ENCODE measurements at places on chromosomes 4 and X.

DNA sequence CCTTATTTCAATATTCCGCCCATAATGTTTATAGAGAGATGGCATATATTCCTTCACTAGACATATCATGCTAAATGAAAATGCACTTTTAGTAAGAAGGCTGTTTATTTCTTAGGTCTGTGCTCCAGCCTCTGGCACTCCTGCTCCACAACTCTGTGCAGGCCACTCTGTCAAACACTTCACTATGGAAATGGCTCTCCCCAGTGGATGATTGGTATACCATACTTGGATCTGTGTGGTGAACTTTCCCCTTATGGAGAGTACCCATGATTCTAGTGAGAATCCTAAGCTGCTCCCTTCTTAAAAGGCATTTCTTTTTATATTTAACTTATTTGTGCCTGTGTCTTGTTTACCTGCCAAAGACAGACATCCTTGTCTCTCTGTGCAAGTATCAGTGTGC lies 480.1 kb upstream of the GALNT7 start:
- no peak for DNase-seq

DNA sequence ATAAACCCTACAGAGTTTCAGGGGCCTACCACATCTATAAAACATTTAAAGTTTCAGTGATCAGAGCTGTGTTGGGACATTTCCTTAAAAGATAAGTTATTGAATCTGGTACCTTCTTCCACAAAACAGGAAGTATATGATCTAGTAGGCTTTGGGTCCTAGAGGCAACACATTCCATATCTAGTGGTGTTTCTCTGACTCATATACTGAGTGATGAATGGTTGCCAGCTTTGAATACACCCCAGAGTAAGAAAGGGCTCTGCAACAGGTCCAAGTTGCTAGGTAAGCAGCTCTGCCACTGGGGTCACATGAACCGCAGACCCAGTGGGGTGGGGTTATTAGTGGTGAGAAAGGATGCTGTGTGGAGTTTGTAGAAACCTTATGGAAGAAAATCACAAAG lies 32.4 kb upstream of the BLTP1 start:
- DNase-seq = no peak

DNA sequence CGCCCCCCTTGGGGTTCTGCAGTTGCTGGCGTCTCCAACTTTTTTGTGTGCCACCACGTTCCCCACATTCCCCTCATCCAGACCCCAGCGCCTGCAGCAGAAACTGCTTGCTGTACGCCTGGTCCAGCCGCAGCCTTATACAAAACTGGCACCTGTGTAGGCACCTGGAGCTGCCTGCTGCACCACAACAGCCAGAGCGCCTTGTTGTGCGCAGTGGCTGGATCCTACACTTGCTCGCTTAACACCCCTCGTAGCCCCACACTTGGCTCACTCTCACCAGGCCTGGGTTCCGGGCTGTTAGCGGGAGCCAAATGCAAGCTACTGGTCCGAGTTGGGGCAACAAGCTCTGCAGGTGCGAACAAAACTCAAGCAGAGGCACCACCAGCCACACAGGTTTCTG lies 136.8 kb downstream of the TECRL start:
- no peak for DNase-seq

DNA sequence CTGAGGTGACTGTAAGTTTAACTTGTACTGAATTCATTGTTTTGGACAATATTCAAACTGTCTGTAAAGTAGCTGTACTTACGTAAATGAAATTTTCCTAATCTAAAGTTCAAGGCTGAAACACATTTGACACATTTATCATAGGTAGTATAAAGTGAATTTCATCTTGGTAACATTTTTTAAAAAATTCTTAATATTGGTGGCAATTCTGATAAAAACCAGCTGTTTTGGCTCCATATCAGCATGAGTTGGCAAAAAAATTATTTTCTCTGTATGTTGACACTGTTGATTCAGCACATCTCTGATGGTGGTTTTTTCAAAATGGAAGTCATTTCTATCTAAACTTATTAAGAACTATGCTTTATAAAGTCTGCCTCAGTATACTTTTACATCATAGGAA lies 30.9 kb downstream of the CXorf58 start:
- DNase-seq = no peak

GRCh38 chr4:165931741-165932140 lies 58.7 kb downstream of the TLL1 start:
- no peak for DNase-seq
